ENCODE measurements at places on chromosomes 3 and 15. TPM values are rescaled to one million over a fixed set of nuclear protein-coding genes. Genes with fewer than 3 reads are reported as not detected.
A peak's percentile ranks its signal among the peaks of the same experiment; 100 is the strongest.

SLC9C1 gene
- not detected for total RNA-seq

SEMA6D gene
- not detected for total RNA-seq

CCR8 gene
- not detected for total RNA-seq

TOMM70 gene
- total RNA-seq, result 27.7 TPM

CYP1A2 gene
- total RNA-seq, result not detected

CGNL1 gene
- total RNA-seq, result not detected

A4GNT gene
- not detected for total RNA-seq

ITPR1 gene
- 57.5 TPM for total RNA-seq

FGD5 gene
- total RNA-seq, result not detected

ANKRD63 gene
- total RNA-seq, result not detected

DNA sequence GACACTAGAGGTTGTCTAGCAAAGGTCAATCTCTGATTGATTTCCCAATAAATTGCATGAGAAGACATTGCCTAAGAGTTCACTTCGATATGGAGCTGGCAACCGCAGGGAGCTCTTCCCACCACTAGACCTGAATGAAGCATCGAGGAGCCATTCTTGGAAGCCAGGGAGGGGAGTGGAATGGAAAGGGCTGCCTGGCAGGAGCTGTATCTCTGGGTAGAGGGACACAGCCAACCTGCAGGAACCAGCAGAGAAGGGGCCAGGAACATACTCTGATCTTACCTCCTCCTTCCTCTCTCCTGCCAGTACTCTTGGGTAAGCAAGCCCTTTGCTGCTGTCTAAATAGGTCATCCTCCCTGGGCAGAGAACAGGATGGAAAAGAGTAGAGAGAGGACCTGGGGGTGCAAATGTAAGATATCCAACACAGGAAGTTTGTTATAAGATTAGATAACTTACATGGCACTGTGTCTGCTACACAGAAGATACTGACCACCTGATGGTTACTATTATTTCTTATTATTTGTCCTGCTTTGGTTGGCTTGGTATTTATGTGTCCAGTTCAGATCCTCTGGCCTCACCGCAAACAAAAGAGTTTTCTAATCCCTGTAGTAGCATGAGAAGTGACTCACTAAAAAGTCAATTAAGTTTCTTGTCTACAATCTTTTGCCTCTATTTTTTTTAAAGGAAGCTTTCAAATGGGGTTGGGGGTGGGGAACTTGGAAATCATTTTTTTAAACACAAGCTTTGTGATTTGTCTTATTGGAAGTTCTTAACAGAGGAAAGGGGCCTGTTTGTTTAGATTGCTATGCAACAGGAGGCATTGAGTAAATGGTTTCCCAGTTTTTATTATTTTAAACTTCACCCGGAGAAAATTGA, 156.7 kb upstream of the TSC22D2 start:
- DNase-seq, result no peak

GRCh38 chr3:109903100-109903499, 565.8 kb upstream of the DPPA4 start:
- DNase-seq, result no peak

GRCh38 chr3:9405756-9406155, 8.3 kb downstream of the SETD5 start:
- DNase-seq, result no peak

GRCh38 chr3:121995161-121996137, 26.6 kb downstream of the ILDR1 start:
- DNase-seq, result no peak

- no peak for DNase-seq
Measured at GRCh38 chr3:141556034-141556433, 69.2 kb downstream of the RASA2 start.

- no peak for DNase-seq
Measured at GRCh38 chr3:171691485-171691884, 118.8 kb downstream of the PLD1 start.

- no peak for DNase-seq
Measured at GRCh38 chr15:93205413-93205812, 116.4 kb upstream of the RGMA start.

- DNase-seq, result no peak
Measured at GRCh38 chr3:60399861-60400845, 851.1 kb downstream of the FHIT start.

DNA sequence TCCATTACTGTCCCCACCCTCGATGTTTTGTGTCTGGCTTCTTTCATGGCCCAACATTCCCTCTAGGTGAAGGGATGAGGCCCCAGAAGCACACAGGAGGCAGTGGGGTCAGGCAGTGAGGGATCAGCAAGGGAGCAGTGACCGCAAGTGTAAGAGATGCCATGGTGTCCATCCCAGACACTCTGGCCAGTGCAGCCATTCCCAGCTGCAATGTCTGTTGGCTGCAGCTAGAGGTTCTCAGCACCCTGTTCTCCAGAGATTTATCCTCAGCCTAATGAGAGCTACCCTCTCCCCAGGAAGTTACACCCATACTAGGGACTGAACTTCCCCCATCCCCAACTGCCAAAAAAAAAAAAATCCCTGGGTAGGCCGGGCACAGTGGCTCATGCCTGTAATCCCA, 40.2 kb downstream of the TRANK1 start:
- DNase-seq, result no peak

DNA sequence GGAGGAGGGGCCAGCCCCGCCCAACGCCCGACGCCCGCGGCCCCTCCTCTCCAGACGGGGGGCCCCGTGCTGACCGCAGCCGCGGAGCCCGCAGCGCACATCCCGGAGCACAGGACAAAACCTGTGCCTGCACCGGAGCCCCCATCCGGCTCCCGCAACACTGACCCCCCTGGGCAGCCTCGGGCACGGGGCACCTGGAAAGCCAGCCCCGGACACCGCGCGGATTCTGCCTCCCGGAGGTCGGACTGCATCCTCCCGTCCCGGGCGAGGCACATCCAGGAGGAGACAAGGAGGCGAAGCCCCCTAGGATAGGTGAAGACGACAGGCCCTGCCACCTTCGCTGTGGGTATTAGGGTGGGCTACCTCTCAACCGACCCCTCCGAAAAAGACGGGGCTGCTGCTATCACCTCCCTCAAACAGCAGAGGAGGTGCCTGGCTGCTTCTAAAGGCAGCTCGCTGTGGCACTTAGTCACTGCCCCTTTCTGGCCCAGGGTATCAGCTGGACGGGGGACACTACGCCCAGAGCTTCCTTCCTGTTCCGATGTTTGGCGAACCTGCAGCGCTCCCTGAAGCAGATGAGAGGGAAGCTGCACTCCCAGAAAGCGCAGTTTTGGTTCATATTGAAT, 10.6 kb downstream of the XXYLT1 start:
- no peak for DNase-seq

- DNase-seq, result no peak
Measured at GRCh38 chr15:57548835-57549234, 42.9 kb upstream of the MYZAP start.

DNA sequence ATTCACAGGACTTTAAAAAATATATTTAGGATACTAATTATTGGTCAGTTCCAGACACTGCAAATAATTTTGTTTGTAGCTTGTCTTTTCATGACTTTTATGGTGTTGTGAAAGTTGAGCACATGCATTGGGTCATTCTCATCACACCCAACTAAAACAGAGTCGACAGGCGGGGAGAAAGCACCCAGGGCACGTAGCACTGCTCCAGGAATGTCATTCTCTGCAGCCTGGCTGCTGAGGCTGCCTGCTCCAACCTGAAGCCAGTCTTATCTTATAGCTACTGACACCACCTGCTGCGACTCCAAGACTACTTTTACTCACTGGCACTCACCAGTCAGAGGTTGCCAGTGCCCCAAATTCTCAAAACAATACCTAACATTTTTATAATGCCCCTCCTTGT, 56.9 kb downstream of the ACAD9 start:
- DNase-seq, result no peak

- DNase-seq, result no peak
Measured at GRCh38 chr15:48084759-48085590, 35.8 kb upstream of the SLC24A5 start.

DNA sequence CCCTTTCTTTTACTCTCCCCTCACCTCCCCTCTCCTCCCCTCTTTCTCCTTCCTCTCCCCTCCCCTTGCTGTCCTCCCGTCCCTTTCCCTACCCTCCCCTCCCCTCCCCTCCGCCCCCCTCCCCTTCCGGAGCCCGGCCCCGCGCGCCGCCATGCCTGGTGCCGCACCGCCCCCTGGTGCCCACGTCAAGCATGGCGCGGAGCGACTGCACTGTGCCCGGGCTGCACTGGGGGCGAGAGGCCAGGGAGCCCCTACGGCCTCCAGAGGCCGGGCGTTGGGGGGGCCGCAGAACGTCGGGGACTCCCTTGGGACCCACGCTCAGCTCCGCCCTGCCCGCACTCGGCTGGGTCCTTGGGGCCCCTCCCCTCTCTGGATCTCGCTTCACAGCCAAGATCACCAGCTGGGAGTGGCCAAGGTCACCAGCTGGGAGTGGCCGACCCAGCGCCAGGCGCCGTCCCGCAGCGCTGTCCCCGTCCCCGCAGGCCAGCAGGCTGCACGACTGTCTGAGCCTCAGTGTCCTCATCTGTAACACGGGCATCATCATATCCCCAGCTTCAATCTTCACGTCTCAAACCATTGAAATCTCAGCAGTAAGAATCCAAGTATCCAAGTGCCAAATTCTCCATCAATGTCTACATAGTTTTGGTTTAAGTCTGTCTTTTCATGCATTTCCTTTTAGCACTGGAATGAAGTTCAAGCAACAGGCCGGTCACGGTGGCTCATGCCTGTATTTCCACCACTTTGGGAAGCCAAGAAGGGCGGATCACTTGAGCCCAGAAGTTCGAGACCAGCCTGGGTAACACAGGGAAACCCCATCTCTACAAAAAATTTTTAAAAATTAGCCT, 42.5 kb downstream of the TPRA1 start:
- peak; percentile 74 for DNase-seq

GRCh38 chr15:69060744-69061143, 46.2 kb downstream of the NOX5 start:
- DNase-seq, result peak; percentile 20

Measured in CD8-positive, alpha-beta T cell (primary cell).